Stimulated activated CD4-positive, alpha-beta T cell treated with anti-CD3 and anti-CD28 coated beads, TNF-alpha, amount 100 ng/mL, for 4 hours (primary cell): ENCODE measurements at places on chromosomes 7 and 10.

GRCh38 chr10:58107506-58107905 lies 160.2 kb downstream of the IPMK start:
- no peak for DNase-seq

- DNase-seq: no peak
Measured at GRCh38 chr10:48745662-48746245, 61.1 kb downstream of the WDFY4 start.

DNA sequence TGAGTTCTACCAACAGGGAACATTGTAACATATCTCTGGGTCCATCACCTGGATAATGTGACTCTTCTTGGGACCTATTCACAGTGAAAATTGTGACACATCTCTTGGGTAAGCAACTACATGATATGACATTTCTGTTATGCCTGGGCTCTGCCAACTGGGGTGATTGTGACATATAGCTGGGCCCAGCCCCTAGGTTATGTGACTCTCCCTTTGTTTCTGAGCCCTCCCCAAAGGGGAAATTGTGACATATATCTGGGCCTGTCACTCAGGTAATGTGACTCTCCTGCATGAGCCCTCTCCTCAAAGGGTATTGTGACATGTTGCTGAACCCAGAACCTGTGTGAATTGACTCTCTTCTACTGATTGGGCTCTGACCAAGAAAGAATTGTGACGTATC lies 22.4 kb upstream of the ZNF107 start:
- no peak for DNase-seq

DNA sequence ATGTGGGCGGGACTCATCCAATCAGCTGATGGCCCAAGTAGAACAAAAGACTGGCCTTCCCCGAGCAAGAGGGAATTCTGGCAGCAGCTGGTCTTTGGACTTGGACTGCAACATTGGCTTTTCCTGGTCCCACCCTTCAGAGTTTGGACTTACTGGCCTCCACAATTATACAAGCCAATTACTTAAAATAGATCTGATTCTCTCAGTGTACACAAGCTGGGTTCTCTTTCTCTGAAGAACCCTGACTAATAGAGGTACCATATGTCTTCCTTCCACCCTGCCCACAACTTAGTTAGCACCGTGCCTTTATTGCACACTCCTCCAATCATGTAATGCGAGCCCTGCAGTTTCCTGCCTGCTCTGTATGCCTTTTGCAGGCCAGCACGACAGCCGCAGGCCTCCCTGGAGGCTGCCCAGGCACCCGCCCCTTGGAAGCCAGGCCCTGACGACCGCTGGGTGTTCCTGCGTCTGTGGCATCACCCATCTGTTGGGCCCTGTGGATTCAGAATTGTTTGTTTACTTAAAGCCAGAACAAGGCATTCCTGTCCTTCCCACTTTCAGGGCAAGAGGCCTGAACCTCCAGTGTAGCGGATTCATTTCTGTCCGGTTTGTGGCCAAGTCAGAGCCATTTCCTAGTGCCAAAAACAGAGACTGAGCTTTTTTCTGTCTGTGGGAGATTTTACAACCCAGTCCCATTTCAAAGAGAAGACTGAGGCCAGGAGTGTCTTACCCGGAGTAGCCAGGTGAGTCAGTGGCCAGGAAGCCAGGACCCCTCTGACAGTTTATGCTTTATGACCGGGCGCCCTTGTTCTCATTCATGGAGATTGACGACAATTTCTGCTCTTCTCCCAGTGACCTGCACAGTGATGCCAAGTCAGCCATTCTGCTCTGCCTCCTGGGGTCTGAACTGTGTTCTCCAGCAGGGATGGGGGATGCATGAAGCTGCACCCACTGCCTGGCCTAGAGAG lies 968 bp upstream of the INMT start:
- DNase-seq: no peak

DNA sequence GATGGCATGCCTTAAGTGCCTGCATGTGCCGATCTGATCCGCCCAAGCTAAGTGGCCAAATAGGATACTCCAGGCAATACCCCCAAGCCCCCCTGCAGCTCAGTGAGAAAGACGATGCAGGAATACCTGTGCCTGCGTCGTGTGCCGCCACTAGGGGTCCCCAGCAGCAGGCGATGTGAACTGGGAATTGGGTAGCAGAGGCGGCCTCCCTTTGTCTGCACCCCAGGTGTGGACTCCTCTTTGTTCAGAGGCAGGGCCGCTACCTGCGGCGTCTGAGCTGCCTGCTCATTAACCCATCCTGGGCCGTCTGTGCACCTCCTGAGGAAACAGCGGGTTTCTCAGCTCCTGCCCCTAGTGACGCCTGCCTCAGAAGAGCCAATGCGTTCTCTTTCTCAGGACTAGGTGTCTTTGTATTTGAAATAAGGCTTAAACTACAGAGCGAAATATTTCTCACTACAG lies 4.8 kb upstream of the CHN2 start:
- DNase-seq: no peak

- no peak for DNase-seq
Measured at GRCh38 chr10:88962336-88962735, 9.8 kb upstream of the ACTA2 start.

- DNase-seq: no peak
Measured at GRCh38 chr7:33183504-33183903, 54.1 kb downstream of the BBS9 start.

DNA sequence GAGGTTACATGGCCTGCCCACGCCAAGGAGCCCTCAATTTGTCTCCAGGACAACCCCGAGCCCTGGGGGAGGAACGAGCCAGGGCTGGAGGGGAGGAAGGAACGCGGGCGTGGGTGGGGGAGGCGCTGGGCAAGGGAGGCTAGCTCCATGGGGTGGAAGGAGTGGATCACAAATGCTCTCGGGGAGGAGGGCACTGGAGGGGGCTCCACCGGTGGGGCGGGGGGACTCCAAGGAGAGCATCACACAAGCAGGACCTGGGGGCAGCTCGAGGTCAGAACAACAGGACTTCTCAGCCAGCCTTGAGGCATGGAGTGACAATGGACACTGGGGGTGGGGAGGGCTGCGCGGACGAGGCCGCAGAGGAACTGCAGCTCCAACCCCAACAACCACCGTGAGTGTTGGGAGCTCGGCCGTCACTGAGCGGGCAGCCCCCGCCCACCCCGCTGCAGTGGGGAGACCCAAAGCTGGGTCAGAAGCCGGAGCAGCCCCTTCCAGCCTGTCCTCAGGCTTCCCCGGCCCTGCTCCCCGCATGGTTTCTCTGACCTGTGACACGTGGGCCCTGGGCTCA lies 41.1 kb downstream of the STK32C start:
- no peak for DNase-seq

- no peak for DNase-seq
Measured at GRCh38 chr7:94043299-94043698, 39.1 kb upstream of the BET1 start.

DNA sequence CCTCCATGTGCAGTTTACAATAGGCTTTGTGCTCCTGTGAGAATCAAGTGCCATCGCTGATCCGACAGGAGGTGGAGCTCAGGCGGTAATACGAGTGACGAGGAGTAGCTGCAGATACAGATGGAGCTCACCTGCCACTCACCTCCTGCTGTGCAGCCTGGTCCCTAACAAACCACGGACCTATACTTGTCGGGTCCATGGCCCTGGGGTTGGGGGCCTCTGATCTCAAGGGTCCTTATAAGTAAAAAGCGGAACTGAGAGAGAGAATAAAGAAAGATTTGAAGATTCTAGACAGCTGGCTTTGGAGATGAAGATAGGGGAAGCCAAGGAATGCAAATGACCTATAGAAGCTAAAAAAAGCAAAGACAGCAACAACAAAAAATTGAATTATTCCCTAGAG lies 130.6 kb downstream of the PLXDC2 start:
- DNase-seq: no peak

DNA sequence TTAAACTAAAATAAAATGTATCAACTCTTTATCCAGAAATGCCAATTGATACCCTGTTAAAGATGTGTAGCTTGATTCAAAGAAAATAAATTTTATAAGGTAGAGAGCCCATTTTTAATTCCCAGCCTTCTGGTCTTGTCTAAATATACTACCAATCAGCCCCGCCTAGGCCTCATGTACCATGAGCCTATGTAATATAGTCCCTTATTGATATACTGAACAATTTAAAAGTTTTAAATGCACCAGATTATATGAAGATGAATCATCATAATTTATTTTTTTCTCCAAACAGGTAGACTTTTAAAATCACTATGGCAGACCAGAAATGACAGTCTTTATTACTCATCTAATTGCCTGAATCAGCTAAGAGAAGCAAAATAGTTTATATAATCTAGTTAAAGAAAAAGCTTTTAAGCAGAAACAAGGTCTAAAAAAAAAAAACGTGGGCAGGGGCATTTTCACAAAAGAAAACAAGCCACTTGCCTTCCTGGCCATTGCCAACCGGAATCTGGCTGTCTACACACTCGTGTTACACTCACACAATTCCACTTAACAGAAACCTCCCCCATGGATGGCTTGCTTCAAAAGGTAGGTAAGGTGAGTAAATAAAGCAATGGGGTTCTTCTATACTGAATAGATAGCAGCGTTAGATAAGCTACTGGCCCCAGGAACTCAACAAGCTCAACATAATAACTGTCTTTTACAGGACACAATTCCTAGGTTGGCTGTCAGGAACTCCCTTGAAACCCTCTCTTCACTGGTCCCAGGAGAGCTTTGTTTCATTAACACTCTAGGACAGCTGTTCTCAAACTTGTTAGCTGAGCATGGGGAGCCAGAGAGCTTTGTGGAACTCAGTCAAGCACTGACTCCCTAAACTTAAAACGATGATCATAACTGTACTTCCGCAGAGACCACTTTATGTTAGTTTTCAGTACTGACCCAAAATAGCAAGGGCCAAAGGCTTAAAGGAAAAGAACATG lies 37.2 kb downstream of the RAPGEF5 start:
- DNase-seq: no peak

- DNase-seq: no peak
Measured at GRCh38 chr7:84088802-84089201, 105.8 kb downstream of the SEMA3A start.

- DNase-seq: no peak
Measured at GRCh38 chr7:50397320-50397970, 52.7 kb downstream of the FIGNL1 start.

GRCh38 chr7:122951006-122951405 lies 44.5 kb downstream of the TAS2R16 start:
- no peak for DNase-seq

DNA sequence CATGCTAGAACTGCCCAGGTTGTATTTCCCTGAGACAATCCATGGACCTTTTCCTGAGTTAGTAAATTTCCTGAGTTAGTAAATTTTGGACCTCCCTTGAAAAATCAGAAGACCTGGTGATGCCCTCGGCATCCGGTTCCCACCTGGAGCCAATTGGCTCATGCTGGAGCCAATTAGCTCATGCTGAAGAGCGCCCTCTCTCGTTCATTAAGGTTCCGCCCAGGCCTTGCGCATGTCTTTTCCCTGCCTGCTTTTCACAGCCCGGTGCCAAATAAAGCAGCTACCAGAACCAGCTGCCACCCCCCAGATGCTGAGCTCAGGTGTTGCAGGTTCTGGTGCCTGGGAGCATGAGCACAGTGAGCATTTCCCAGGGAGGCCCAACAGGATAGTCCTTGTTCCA lies 96.2 kb downstream of the APBB1IP start:
- no peak for DNase-seq

GRCh38 chr10:110619514-110620397 lies 24.4 kb upstream of the RBM20 start:
- DNase-seq: no peak

- no peak for DNase-seq
Measured at GRCh38 chr10:62769574-62770242, 34.8 kb upstream of the ADO start.

DNA sequence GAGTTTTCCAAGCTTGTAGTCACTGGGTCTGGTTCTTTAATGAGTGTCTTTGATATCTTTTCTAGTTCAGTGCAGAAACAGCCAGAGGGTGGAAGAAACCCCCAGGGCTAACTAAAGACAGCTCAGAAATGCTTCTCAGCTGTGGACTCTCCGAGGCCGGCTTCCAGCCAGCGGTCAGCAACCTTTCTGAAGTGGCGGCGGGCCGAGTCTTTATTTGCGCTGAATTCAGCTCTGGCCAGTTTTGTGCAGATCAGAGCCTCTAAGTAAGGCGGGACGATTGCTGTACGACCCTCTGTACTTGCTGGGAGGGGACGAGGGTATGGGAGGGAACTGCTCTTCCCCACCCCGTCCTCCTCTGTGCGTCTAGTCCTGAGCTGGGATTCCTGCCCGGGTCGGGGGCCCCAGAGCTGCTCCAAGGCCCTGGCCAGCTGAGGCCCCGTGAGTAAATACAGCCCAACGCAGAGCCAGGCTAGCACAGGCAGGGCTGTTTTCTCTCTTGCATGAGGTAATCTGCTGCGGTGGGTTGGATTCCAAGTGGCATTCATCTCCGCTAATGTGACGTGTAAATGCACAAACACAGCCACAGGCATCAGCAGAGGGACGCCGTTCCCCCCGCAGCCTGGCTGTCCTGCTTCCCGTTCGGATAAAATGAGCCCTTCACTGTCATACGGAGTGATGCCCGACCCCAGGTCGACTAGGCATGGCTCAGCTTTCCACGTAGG lies 159.8 kb downstream of the PIP4K2A start:
- no peak for DNase-seq

DNA sequence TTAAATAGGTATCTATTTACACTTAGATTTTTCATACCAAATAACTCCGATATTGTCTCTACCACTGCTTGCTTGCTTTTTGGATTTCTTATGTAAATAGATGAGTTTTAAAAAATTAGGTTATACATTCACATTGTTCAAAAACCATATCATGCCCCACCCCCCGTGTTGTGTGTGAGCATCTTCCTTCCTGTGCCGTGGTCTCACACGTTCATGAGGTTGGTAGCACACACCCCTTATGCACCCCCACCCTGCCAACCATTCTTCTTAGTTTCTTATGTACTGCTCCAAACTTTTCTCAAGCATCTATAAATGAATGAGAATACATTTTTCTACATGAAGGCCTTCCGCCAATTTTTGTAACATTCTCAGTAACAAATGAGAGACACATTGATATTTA lies 115.6 kb downstream of the FANK1 start:
- DNase-seq: no peak

DNA sequence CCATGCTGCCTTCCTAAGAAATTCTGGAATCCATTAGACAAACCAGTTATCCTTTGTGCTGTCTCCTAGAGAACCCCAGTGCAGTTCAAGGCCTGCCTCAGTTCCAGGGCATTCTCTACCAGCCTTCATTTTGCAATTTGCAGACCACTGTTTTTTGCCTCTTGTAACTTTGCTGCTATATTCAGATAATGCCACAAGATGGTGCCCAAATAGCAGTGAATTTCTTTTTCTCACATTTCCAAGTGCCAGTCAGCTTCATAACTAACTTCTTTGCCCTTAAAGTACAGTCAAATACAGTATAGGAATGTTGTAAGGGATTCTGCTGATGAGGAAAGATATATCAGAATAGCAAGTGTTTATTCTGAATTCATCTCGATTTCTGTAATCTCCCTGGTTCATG lies 25.2 kb downstream of the LOXL4 start:
- DNase-seq: no peak

DNA sequence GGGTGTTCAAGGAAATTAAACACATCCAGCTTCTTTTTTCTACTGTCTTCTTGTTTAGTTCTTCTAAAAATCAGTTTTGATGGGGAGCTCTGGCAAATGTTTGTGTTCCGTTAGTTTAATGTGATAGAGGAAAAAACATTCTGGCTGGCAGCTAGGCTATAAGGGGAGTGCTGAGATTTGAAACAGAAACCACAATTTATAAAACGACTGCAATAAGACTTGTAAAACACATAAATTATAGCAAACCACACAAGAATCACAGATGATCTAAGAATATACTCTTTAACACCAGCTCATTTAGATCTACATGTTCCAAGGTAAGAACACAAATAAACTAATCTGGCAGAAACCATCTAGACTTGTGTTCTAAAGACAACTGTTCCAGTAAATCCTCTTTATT lies 425.5 kb downstream of the CNTNAP2 start:
- no peak for DNase-seq

GRCh38 chr7:74351836-74352235 lies 62.6 kb downstream of the CLIP2 start:
- no peak for DNase-seq

GRCh38 chr10:33117816-33118215 lies 159.8 kb upstream of the ITGB1 start:
- no peak for DNase-seq
